ENCODE measurements at places on chromosomes 3 and 15. TPM values are rescaled to one million over a fixed set of nuclear protein-coding genes. Genes with fewer than 3 reads are reported as not detected.

IL16 gene
- 3.0 TPM for polyA plus RNA-seq

NOP10 gene
- 532 TPM for polyA plus RNA-seq

MASP1 gene
- polyA plus RNA-seq = 0.69 TPM

ISLR2 gene
- polyA plus RNA-seq = not detected

PSTPIP1 gene
- 6.6 TPM for polyA plus RNA-seq

ZNF860 gene
- not detected for polyA plus RNA-seq

ARRDC4 gene
- polyA plus RNA-seq = 58.3 TPM

CDHR4 gene
- polyA plus RNA-seq = not detected

MUC20 gene
- polyA plus RNA-seq = 13.9 TPM

IQCB1 gene
- polyA plus RNA-seq = 7.2 TPM

AGBL1 gene
- polyA plus RNA-seq = not detected

DALRD3 gene
- 19.8 TPM for polyA plus RNA-seq

RBM5 gene
- 33.6 TPM for polyA plus RNA-seq

PRSS50 gene
- polyA plus RNA-seq = 0.03 TPM

ARL14 gene
- 23.3 TPM for polyA plus RNA-seq

COL6A6 gene
- not detected for polyA plus RNA-seq

DISP2 gene
- polyA plus RNA-seq = 3.0 TPM

SNTN gene
- polyA plus RNA-seq = not detected

SERPINI2 gene
- not detected for polyA plus RNA-seq

CCDC191 gene
- 0.60 TPM for polyA plus RNA-seq

CYP1A2 gene
- polyA plus RNA-seq = not detected

TEX55 gene
- polyA plus RNA-seq = not detected

PLA1A gene
- polyA plus RNA-seq = 0.69 TPM

GRK7 gene
- polyA plus RNA-seq = not detected

MOBP gene
- 0.60 TPM for polyA plus RNA-seq

RPP25 gene
- polyA plus RNA-seq = 16.1 TPM

All from sigmoid colon (tissue), 7 donors.